Cerebellar cortex (tissue), 1 donor: ENCODE measurements at places on chromosomes 5 and 9.

- DNase-seq: no peak
Observed at GRCh38 chr5:1736065-1736464, 63.6 kb downstream of the MRPL36 start.

DNA sequence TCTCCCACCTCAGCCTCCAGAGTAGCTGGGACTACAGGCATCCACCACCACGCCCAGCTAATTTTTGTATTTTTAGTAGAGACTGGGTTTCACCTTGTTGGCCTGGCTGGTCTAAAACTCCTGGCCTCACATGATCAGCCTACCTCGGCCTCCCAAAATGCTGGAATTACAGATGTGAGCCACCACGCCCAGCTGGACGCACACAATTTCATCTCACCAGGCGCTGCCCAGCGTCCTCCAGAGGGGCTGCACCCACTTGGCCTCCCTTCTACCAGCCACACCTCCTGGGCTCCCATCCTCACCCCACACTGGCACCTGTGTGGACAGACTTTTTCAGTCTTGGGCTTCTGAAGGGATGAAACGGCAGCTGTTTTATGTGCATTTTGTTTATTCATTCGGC is 3.8 kb upstream of the EXOC3 start:
- no peak for DNase-seq

DNA sequence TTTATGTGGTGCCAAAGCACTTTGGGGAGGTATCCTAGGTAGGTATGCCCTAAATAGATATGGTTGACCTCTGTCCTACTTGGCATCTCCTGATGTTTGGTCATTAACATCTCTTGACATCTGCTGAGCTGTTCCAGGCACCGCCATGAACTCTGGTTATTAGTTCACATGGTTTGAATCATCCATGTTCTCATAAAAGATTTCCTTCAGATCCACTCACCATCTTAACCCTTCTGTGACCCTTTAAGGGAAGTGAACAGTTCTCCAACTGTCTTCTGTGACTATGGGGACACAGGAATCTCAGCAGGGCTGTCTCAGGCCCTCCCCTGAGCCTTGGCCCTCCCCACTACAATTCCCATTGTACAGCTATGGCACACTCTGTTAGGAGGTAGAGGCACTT is 167.7 kb downstream of the CDH6 start:
- DNase-seq: no peak

GRCh38 chr9:129823542-129823934 is 398 bp downstream of the TOR1A start:
- DNase-seq: no peak

DNA sequence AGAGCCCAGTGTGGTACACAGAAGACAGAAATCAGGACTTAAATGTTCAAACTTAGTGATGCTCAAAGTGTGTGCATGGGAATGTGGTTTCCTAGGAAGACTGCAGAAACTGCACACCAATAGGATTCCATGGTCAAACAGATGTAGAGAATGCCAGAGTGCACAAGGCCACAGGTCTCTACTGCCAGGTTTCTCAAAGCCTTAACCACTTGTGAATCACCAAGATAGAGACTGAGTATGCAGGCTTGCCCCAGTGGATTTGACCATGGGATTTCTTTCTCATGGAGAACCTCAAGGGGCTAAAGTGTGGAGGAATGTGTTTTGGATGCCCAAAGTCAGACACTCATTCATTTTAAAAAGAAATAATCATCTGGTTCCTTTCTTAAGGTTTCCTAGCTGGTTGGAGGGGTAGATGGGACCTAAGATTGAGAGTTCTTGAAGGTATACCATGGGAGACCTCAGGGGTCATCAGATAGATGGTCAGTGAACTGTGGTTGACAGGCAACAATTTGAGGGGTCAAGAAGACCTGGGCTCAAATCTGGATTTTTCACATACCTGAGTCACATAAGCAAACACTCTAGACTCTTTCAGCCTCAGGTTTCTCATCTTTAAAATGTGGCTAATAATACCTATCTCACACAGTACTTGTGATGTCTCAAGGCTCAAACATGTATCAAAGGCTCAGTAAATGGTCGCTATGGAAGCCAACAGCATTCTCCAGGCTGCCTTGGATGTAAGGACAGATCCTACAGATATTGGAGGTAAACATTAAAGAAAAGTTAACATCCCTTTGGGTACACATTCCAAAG is 81.1 kb downstream of the BOD1 start:
- DNase-seq: no peak

DNA sequence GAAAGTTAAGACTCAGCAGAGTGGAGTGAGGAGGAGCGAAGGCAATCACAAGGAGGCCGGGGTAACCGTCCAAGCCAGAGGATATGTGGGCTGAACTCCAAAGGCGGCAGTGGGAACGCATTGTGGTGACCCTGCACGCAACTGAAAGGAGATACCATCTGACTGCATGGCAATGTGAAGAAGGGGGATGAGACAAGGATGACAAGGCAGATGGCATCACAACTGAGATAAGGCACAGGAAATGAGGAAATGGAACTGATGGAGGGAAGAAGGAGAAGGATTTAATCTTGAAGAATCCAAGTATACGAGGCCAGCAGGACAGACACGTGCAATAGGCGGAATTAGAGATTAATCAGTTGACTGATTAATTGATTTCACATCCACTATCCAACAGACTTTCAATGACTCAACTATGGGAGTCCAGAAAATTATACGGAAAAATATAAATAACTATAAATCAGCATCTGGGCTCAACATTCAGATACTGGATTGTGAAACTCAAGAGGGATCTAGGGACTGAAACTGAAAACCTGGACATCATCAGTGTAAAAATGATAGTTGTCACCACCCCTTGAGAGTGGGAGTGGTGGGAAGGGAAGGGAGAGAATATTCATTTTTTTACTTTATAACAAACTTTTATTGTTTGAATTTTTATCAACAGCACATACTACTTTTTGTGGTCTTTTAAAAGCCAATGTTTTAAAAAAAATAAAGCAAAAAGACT is 86.1 kb downstream of the ARL15 start:
- DNase-seq: no peak

GRCh38 chr5:139958432-139959148 is 84.5 kb downstream of the NRG2 start:
- no peak for DNase-seq

- DNase-seq: no peak
Observed at GRCh38 chr5:157137691-157138090, 5.0 kb downstream of the MED7 start.

DNA sequence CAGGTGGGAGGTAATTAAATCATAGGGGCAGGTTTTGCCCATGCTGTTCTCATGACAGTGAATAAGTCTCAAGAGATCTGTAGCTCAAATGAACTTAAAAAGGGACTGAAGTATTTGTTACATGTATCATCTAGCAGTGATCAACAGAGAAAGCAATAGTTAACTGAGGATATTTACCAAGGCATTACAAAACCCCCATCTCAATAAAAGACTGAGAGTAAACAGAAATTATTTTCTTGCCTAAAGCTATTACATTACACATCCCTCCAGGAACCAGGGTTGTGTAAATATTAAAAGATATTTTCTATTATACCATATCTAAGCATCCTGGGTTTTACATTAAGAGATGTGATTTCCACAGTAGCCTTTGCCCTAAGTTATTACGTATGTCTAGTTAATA is 169.9 kb downstream of the CTNND2 start:
- DNase-seq: no peak

DNA sequence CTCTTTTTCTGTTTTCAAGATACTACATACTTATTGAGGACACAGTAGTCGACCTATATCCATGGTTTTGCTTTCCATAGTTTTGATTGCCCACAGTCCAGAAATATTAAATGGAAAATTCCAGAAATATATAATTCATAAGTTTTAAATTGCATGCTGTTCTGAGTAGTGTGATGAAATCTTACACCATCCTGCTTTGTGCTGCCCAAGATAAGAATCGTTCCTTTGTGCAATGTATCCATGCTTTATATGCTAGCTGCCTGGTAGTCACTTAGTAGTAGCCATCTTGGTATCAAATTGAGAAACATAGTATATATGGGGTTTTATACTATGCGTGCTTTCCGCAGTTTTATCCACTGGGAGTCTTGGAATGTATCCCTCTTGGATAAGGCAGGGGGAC is 59.0 kb downstream of the CWC27 start:
- DNase-seq: no peak

- no peak for DNase-seq
Observed at GRCh38 chr9:71620746-71621145, 147.6 kb downstream of the CEMIP2 start.

DNA sequence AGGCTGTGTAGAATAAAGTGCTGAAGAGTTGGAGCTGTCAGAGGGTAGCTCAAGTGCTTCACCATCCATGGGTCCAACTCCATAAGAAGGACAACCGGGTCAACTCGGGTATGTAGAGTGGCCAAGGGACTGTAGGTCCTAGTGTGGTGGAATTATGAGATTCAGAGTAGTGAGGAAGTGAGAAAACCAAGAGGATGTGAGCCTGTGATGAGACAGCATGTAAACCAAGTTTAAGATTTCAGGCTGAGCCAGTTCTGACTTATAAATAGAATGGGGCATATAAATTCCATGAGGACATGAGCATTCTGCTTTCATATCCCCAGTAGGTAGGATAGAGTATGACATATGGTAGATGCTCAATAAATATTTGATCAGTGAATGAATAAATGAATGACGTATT is 96.3 kb downstream of the CFAP95 start:
- no peak for DNase-seq
